ENCODE measurements at places on chromosomes 5 and 9.

DNA sequence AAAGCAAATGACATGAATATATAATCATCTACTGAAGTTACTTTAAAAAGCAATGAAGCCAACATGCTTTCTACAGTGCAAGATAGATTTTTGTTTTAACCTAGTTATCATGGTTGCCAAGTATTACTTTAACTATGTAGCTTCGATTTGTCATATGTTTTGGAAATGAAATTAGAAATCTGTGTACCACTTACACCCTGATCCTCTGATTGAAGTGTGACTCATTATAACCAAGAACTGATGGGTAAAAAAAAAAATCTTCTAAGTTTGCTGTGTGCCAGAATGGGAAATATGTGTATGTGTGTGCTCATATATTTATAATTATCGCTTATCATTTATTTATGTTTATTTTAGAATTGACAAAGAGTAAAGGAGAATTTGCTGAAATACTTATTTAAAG lies 9.1 kb upstream of the CDC42SE2 start:
- DNase-seq, result no peak

- no peak for DNase-seq
These were observed 14.8 kb downstream of the HMGCS1 start for GRCh38 chr5:43298443-43298842.

DNA sequence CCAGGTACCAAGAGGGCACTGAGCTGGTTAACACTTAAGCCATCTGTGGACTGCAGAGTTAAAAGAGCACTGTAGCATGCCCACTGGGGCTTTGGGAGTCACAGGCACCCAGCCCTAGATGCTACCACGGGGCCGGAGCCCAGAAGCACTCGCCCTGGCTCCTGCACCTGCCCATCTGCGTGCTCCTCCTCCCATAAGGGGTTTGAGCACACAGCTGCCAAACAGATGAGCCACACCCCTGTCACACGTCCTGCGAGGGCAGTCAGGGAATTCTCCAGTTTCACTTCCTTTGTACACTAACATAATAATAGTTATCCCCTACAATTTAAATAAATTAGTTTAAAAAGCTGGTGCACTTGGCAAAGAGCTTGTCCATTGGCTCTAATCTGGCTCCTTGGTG lies 4.5 kb upstream of the PCA3 start:
- DNase-seq, result no peak

GRCh38 chr5:180375955-180376354 lies 22.8 kb upstream of the GFPT2 start:
- no peak for DNase-seq

GRCh38 chr5:161713042-161713441 lies 27.5 kb downstream of the GABRA6 start:
- DNase-seq, result no peak
